NCI-H446 treated with DMSO at 0.1 percent for 48 hours (cell line): ENCODE measurements at places on chromosomes 6 and 20.

- DNase-seq, result no peak
Measured at GRCh38 chr20:33370291-33370690, 31.0 kb downstream of the CDK5RAP1 start.

GRCh38 chr6:34412643-34413214 is 13.1 kb downstream of the RPS10 start:
- no peak for DNase-seq

GRCh38 chr6:44051515-44051914 is 75.7 kb downstream of the MRPL14 start:
- DNase-seq, result no peak

DNA sequence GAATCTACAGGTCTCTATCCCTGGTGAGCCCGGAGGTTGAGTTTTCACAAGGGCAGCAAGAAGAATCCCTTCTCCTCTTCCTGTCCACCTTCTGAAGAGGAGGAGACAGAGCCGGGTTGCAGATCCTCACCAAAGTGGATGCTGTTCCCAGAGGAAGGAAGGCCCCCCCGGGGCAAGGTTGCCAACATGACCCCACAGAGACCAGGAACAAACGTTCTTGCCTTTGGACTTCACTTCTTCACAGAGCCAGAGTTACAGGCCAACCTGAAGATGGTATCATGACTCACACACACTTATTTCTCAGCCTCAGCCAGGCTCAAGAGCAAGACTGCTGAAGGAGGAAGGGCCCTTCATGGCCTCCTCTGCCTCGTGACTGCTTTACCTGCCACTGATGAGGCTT is 384.3 kb downstream of the CD83 start:
- no peak for DNase-seq

DNA sequence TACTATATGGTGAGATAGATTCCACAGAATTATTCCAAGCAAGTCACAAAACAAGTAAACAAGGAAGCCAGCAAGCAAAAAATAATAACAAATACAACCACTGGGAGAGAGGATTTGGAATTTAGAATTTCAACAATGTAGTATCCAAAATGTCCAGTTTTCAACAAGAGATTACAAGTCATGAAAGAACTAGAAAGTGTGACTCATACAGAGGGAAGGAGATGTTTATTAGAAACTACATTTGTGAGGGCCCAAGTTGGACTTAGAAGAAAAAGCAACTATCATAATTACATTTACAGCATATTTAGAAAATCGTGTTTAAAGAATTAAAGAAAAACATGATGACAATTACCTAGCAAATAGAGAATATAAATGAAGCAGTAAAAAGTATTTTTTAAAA is 494.6 kb upstream of the ID4 start:
- no peak for DNase-seq

GRCh38 chr6:165718491-165718891 is 55.5 kb upstream of the PDE10A start:
- no peak for DNase-seq

DNA sequence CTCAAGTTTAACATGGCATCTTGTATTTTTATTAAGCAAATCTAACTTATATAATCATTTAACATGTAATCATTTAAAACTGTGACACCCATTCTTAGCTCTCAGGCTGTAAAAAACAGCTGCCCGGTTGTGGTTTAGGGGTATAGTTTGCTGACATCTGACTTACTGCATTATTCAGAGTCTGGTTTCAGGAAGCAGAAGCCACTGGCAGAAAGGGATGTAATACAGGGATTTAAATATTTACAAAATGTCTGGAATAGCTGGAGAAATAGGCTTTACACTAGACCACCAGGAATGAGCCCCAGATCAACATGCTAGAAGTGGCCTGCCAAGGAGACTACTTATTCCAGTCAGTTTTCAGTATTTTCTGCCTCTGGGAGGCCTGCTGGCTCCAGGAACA is 421.1 kb downstream of the CD109 start:
- DNase-seq, result no peak

DNA sequence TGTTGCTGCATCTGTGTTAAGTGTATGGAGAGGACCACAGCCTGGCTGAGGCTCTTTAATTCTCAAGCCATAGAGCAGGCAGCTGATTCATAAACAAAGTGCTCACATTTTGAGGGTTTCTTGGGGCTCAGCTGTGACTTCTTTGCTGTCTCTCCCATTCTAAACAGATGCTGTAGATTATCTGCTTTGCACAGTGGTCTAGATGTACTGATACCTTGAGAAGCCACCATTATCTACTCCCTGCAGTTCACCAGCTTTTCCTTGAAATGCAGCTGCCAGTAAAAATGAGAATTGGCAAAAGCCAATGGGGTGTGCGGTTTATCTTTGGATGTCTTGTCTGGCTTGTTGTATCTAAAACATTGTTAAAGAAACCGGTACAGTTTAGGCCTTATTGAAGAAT is 5.2 kb upstream of the CNR1 start:
- no peak for DNase-seq

DNA sequence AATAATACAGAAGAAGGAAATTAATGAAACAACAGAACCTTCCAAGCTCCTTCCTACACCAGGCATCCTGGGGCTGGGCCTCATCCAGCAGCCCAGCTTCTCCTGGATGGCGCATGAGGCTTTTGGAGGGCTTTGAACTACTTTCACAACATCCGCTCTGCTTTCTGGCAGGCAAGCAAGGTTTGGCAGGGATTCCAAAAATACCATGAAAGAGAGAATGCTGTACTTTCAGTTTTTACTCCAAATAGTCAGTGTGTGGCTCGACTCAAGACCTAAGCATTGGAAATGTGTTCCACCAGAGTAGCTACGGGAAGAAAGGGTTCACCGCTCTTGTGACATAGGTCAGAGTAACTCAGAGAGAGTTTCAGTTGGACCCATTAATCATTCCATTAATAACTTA is 125.4 kb downstream of the OPRM1 start:
- peak; percentile 1 for DNase-seq

GRCh38 chr20:10960416-10960815 is 286.6 kb upstream of the JAG1 start:
- no peak for DNase-seq

DNA sequence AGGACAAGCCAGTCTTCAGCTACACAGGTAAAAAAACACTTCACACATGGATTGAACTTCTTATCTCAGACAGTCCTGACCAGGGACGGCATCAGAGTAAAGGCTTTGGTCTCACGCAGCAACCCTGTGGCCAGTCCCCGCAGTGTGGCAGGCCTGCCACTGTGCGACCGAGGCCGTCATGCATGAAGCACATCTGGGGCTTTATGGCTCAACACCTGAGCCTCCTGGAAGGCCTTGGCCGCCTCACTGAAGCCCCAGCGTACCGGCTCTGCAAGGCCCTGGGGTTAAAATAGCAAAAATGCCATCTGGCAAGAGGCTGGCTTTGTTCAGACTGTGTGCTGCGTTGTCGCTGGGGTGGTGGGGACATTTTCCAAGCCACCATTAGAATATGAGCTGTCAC is 32.8 kb downstream of the TBC1D7 start:
- no peak for DNase-seq

DNA sequence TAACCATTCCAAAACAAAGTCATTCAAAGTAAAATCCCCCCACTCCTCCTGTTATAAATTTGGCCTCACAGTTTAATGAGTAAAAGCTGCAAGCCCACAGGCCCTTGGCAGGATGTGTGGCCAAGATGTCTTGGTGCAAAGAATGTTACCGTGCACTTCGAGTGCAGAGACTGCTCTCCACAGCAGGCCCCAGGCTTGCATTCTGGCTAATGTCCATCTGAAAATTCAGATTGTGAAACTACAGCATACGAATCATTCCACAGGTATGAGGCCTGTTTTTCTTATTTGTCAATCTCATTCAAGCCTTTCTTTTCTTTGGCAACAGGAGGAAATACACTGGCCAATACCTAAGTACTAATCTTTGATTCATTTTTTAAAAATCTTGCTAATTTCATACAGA is 7.1 kb downstream of the RPS6KA2 start:
- DNase-seq, result no peak

GRCh38 chr6:51866867-51867266 is 220.5 kb downstream of the PKHD1 start:
- DNase-seq, result no peak

GRCh38 chr6:134495890-134496248 is 178.0 kb upstream of the SGK1 start:
- DNase-seq, result no peak

GRCh38 chr6:137522198-137522798 is 28.1 kb upstream of the OLIG3 start:
- DNase-seq, result no peak

- DNase-seq, result no peak
Measured at GRCh38 chr20:34629342-34629741, 47.5 kb downstream of the PIGU start.

- no peak for DNase-seq
Measured at GRCh38 chr6:90646940-90647339, 60.1 kb upstream of the MAP3K7 start.

DNA sequence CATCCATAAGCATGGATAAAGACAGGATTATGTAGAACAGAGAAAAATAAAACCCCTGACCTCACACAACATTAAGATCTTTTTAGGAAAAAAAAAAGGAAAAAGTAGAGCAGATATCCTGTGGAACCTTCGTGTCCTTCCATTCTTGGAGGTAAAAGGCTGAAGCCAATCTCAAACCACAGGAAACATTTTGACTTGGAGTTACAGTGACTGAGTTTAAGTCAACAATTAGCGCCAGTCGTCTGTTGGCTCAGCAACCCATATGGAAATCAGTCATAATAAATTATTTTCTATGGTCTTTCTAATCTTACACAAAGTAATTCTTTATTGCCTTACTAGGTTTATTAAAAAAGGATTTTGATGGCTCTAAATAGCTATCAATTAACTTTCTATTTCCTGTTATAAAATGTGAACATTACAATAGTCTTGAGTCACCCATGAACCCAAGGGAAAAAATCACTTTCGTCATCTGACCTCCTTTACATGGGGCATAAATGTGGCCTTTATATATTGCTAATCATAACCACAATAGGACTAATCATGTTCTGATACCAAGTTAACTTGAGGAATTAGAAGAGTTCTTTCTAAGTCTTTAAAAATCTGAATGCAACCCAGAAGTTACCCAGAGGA is 592.9 kb downstream of the TFAP2B start:
- no peak for DNase-seq

- no peak for DNase-seq
Measured at GRCh38 chr6:43078691-43079090, 2.6 kb downstream of the PTK7 start.

DNA sequence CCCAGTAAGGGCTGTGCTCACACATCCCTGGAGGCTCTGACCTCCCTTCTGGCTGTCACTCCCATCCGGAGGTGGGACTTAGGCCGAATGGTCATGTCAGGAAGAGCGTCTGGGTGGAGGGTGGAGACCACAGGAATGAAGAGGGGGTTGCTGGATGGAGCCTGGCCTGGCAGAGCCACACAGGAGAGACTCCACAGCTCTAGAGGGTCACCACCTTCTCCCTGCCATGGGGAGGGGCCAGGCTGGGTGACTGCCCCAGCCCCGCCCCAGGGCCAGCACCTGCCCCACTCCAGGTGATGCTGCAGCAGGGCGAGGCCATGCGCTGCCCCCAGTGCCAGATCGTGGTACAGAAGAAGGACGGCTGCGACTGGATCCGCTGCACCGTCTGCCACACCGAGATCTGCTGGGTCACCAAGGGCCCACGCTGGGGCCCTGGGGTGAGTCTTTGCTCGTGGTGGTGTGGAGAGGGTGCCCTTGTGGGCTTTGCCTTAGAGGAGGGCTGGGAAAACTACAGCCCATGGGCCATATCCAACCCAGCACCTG is 20.6 kb downstream of the RBCK1 start:
- DNase-seq, result no peak

DNA sequence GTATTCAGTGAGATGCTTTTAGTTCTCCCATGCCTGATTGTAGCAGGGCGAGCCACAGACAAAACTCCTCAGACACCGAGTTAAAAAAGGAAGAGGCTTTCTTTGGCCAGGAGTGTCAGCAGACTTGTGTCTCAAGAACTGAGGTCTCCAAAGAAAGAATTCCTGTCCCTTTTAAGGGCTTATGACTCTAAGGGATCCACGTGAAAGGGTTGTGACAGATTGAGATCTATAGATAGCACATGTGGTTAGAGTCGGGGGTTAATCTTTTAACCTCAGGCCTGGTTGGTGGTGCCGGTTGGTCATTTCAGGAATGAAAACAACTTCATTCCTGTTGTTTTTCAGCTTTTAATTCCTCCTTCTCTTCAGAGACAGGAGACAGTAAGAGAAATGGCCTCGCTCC is 168.8 kb upstream of the GRIK2 start:
- no peak for DNase-seq

DNA sequence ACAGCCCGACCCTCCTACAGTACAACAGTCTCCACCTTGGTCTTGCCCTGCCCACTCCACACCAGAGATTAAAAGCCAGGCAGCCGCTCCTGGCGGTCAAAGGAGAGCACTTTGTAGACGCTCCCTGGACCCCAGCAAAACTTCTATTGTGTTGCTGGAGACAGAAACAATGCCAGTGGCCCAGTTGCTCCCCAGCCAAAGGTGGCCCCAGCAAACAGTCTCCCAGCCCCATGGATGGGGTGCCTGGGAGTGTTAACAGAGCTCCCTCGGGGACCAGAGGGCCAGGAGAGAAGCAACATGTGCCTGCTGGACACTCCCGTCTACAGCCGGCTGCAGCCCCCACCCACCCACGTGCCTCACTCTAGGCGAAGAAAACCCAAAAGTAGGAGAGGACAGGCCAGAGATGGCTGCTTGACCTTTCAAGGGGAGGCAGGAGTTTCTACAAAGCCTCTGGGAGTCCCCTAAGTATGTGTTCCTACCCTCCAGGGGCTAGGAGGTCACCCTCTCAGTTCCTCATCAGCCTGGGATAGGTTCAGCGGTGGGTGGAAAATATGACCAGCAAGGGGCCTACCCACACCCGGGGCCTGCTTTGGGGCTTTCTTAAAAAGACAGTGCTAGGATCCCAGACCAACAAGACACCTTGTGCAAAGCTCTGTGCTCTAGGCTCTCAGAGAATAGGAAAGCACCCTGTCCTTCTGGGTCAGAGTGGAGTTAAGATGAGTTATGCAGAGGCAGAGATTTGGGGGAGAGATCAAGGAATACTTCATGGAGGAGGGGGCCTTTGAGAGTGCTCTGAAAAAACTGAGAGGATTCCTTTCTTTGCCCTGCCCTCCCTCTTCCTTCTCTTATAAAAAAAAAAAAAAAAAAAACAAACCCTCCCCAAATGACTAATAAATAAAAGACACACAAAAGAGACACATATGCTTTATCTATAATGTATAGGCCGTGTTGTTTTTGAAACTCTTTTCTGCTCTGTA is 19.0 kb upstream of the PREX1 start:
- no peak for DNase-seq
